B cell (primary cell): ENCODE measurements at places on chromosomes 7 and 10. TPM values are rescaled to one million over a fixed set of nuclear protein-coding genes. Genes with fewer than 3 reads are reported as not detected.

The ITPRID1 gene
- not detected in 2 replicates for total RNA-seq

DNA sequence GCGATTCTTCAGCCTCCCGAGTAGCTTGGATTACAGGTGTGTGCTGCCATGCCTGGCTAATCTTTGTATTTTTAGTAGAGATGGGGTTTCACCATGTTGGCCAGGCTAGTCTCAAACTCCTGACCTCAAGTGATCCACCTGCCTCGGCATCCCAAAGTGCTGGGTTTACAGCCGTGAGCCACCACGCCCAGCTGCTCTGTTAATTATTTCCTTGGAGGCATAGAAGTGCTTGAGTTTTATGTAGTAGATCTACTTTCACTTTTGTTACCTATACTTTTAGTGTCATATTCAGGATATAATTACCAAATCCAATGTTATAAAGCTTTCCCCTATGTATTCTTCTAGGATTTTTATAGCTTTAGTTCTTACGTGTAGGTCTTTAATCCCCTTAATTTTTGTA lies 1093.0 kb downstream of the GATA3 start:
- DNase-seq = no peak
- H3K27me3 ChIP-seq = no peaks in the 10 kb centered on the region
- no peak overlapping the region for H3K27ac ChIP-seq
- H3K36me3 ChIP-seq = no peaks in the 10 kb centered on the region
- H3K4me1 ChIP-seq = no peaks in the 10 kb centered on the region
- no peak overlapping the region for H3K4me3 ChIP-seq

The ARID5B gene
- 237 and 250 TPM in 2 replicates for total RNA-seq

DNA sequence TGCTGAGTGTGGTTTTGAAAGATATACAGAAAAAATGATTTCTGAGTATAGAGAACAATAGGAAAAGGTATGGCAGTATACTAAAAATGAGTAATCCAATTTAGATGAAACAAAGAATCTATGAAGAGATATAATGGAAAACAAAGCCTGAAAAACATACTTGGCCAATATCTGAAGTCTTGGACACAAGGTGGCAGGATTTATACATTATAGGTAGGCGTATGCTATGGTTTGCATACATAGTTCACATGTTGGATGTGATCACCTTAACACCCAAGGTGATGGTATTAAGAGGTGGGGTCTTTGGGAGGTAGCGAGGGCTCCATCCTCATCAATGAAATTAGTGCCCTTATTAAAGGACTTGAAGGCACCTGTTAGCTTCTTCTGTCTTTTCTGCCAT lies 34.5 kb upstream of the BPGM start:
- no peak overlapping the region for H3K4me3 ChIP-seq
- DNase-seq = no peak
- H3K27ac ChIP-seq = no peak overlapping the region
- H3K27me3 ChIP-seq = peaks cover 8% of the 10 kb centered on the region

DNA sequence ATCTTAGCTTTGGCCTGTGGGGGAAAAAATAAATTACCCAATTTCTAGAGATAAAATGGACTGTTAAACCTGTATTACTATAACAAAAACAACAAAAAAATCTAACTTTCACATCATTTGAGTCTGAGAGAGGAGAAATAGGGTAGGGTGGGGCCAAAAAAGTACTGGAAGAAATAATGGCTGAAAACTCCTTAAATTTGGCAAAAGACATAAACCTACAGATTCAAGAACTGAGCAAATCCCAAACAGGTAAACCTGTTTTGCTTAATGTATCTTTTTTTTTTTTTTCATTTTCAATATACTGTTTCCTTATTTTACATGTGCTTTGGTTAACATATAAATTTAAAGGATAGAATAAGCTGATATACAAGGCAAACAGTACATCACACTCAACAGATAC lies 27.1 kb downstream of the SYPL1 start:
- no peak overlapping the region for H3K4me3 ChIP-seq
- DNase-seq = no peak
- peak overlapping the region; percentile 58 for H3K27ac ChIP-seq
- H3K27me3 ChIP-seq = no peaks in the 10 kb centered on the region
- peaks cover 59% of the 10 kb centered on the region for H3K4me1 ChIP-seq

DNA sequence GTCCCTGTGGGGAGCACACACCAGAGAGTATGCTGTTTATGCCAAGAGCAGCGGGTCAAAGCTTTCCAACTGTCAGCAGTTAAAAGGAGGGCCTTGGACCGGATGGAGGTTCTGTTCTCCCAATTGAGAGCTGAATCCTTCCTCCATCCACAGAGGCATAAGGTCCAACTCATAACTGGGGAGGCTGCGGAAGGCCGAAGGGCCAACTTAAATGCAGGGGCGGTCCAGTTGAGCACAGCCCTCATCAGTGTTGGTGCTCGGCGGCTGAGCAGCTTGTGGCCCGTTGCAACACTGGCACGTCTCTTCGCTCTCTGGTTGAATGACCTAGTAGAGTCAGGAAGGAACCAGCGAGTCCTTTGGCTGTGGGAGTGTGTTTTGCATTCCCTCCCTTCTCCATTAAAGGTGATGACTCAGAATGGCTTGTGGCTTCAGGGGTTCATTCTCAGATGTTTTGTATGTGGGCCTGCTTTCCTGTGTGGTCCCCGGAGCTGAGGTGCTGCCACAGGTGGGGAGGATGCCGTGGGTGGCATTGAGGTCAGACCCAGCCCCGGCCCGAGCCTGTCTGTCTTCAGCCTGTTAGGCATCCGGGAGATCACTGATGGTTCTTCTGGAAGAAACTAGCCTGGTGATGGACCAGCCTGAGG lies 44.8 kb upstream of the DMBT1 start:
- H3K4me3 ChIP-seq = no peak overlapping the region
- H3K4me1 ChIP-seq = no peaks in the 10 kb centered on the region
- DNase-seq = no peak

DNA sequence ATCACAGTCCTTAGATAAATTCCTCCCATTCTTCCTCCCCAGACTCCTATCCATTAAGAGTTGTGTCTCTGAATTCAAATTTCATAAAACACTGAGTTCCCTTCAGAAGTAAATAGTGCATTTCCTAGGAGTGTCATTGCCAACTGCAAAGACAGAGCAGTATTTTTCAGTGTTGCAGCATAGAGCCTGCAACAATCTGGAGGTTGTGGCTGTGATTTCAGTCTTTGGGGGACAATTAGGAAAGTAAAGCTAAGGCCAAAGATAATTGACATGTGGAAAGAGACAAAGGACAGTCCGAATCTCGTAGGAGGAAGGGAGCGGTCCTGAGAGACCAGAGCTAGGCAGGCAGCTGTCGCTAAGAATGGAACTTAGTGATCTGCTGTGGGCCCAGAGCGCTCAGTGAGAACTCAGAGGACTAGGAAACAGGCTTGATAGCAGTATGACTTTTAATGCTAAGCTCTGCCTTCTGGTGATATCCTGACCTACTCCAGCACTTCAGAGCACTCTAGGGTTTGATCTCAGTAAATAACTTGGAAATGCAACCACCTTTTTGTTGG lies 46.2 kb downstream of the PRPF18 start:
- H3K4me1 ChIP-seq = no peaks in the 10 kb centered on the region
- peaks cover 12% of the 10 kb centered on the region for H3K36me3 ChIP-seq
- DNase-seq = no peak
- H3K4me3 ChIP-seq = no peak overlapping the region
- no peak overlapping the region for H3K27ac ChIP-seq

The ADCY1 gene
- total RNA-seq = 0.05 and 0.17 TPM in 2 replicates

The STEAP2 gene
- total RNA-seq = not detected in 2 replicates

The HABP2 gene
- 0.10 TPM in 1 of 2 replicates, not detected in the other for total RNA-seq

GRCh38 chr7:142581341-142581740 lies 167.9 kb upstream of the PRSS1 start:
- H3K27me3 ChIP-seq = no peaks in the 10 kb centered on the region
- H3K36me3 ChIP-seq = no peaks in the 10 kb centered on the region
- DNase-seq = peak; percentile 41
- no peak overlapping the region for H3K4me3 ChIP-seq
- H3K27ac ChIP-seq = no peak overlapping the region

DNA sequence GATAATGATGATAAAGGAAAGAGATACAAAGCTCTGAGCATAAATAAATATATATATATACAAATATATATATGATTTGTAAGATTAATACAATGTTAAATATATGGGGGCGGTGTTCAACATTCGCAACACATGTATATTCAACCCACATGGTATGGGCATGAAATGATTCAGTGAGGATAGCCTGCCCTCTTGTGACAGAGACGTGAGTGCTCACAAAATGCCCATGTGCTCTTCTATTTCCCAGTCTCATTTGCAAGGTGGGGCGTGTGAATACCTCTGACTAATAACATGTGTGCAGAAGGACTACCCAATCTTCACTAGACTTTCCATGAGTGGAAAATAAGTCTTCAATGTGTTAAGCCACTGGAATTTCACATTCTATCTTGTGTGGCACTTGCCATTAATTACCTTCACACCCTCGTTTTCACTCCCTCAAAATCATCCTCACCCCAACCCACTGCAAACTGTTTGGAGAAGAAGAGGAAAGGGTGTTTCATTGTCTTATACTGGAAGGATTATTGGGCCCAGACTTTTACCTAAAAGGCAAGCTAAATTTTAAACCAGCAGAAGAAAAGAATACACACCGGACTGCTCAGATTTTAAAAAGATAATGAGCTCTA lies 26.9 kb downstream of the ASAH2 start:
- no peaks in the 10 kb centered on the region for H3K27me3 ChIP-seq
- H3K27ac ChIP-seq = no peak overlapping the region
- peak; percentile 46 for DNase-seq
- H3K4me3 ChIP-seq = no peak overlapping the region
- no peaks in the 10 kb centered on the region for H3K4me1 ChIP-seq

- no peaks in the 10 kb centered on the region for H3K36me3 ChIP-seq
- no peak for DNase-seq
- no peaks in the 10 kb centered on the region for H3K4me1 ChIP-seq
- H3K27ac ChIP-seq = no peak overlapping the region
Observed at GRCh38 chr7:157558875-157559595, 222.2 kb downstream of the DNAJB6 start.

The XRCC2 gene
- total RNA-seq = 1.2 and 1.5 TPM in 2 replicates

GRCh38 chr7:89042940-89043339 lies 247.4 kb upstream of the TEX47 start:
- H3K4me1 ChIP-seq = no peaks in the 10 kb centered on the region
- no peaks in the 10 kb centered on the region for H3K27me3 ChIP-seq
- no peak overlapping the region for H3K4me3 ChIP-seq

The TLX1 gene
- not detected in 2 replicates for total RNA-seq

GRCh38 chr10:21114683-21115082 lies 217.6 kb upstream of the NEBL start:
- H3K36me3 ChIP-seq = no peaks in the 10 kb centered on the region
- no peak for DNase-seq
- H3K27ac ChIP-seq = no peak overlapping the region
- H3K4me1 ChIP-seq = no peaks in the 10 kb centered on the region

The PRPF18 gene
- total RNA-seq = 28.9 and 31.8 TPM in 2 replicates

The TMEM236 gene
- total RNA-seq = 0.27 and 0.34 TPM in 2 replicates

The PNLIPRP3 gene
- not detected in 2 replicates for total RNA-seq

The RPA3 gene
- total RNA-seq = 45.2 and 49.3 TPM in 2 replicates
